ENCODE measurements at places on chromosomes 7 and 10.

DNA sequence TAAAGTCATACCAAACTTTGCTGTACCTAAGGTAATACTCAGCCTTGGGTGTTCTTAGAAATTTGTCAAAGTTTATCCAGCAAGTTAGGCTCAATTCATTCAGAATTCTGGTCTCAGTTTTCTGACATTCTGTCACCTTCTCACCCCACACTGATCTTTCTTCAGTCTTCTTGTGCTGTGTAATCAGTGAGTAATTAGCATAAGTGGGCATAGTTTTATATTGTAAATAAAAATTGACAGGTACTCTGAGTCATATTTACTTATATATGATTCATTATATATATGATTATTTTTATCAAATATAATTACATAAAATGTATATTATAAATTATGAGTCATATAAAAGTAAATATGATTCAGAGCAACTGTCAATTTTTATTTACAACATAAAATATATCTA is 170.9 kb upstream of the MAGI2 start:
- no peak for DNase-seq

DNA sequence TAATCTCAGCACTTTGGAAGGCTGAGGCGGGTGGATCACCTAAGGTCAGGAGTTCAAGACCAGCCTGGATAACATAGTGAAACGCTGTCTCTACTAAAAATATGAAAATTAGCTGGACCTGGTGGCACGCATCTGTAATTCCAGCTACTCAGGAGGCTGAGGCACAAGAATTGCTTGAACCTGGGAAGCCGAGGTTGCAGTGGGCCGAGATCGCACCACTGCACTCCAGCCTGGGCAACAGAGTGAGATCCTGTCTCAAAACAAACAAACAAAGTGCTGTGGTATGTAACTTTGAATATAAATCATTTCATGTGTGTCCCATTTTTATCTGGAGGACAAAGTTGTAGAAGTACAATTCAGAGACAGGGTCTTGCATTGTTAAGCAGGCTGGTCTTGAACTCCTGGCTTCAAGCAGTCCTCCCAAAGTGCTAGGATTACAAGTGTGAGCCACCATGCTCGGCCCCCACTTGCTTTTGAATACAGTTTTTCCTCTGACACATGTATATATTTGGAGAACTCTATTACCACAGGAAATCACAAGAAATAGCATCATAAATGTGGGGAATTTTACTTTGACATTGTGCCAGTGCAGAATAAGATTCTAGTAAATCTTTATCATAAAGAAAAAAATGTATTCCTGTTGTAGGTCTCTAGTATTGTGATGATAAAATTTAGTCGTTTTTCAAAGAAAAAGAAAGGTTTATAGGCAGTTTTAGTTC is 32.6 kb downstream of the PTPN12 start:
- DNase-seq: no peak

- DNase-seq: no peak
Measured at GRCh38 chr7:148912758-148913541, 28.9 kb upstream of the EZH2 start.

- DNase-seq: no peak
Measured at GRCh38 chr7:120856198-120856597, 1.7 kb downstream of the TSPAN12 start.

DNA sequence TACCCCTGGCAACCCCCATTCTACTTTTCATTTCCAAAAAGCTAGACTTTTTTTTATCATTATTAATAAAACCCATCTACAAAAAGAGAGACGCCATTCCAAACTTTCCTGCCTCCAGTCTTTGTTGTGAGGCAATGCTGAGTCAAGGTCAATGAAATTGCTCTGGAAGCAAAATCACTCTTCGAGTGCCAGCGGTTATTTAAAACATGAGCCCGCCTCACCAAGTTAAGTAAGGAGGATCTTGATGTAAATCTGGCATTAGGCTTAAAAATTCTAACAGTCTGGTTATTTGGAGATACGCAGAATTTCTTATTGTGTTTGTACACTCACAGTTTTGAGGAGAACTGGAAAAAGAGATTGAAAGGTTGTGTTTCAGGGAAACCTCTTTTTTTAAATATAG is 1196.3 kb downstream of the TYW1 start:
- DNase-seq: no peak

- DNase-seq: no peak
Measured at GRCh38 chr7:131190581-131190980, 137.1 kb upstream of the MKLN1 start.

DNA sequence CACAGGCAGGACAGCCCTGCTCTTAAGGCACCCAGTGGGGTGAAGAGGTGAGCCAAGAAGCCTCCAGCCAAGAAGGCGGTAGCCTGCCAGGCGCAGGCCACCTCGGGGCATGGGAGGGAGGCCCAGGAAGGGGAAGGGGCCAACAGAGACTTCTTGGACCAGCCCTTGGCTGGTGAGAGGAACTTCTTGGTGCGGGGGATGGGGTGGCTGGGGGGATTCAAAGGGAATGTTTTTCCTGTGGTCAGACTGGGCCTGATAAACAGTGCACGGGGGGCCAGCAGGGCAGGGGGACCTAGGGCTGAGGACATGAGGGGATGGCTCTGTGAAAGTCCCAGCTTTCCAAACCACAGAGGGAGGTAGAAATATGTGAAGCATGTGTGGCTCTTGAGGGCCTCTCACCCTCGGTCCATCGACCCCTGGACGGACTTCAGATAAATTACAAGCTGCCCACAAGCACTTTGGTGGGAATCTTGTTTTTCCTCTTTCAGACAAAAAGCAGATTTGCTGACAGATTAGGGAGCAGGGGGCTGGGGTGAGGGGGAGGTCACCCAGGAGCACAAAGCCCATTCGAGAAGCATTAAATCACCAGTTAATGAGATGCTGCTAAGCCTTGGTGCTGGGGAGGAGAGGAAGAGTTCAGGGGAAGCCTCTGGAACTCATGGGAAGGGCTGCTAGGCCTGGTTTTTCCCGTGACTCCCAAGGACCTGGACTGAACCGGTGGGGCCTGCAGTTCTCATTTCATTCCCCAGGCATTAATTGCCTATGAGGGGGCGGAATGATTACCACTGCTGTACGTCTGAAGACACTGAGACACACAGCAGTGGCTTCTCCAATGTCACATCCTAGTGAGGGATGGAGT is 11.3 kb downstream of the CRYGN start:
- no peak for DNase-seq

DNA sequence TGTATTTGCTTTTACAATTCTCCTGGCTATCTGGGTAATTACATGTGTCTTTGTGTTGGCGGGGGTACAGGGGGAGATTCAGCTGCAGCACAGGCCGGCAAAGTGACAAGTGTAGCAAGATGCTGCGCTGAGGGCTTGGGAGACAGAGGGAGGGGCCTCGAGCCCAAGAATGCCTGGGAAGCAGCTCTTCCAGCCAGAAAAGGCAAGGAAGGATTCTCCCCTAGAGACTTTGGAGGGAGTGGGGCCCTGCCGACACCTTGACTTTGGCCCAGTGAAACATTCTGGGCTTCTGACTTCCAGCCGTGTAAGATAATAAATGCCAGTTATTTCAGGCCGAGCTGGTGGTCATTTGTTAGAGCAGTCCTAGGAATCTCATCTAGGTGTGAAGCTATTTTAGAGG is 7.2 kb upstream of the REPIN1 start:
- no peak for DNase-seq

DNA sequence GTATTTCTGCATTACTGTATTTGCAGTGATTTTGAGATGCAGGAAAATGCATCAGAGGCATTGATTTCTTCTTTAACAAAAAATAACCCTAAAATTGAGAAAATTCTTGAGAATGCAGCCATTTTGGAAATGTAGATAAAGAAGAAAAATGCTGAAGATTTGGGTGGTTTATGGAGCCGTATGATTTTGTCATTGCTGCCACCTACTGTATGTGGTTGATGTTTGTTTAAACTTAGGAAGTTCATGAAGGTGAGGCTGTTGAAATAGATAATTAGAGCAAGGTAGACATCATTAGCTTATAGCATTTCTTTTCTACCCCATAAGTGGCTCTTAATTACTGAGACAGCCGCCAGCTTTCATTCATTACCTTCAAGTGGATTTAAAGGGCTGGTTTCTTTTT is 92.1 kb upstream of the SAMD8 start:
- DNase-seq: no peak

GRCh38 chr7:151213826-151214225 is 3.5 kb upstream of the H2BK1 start:
- no peak for DNase-seq

DNA sequence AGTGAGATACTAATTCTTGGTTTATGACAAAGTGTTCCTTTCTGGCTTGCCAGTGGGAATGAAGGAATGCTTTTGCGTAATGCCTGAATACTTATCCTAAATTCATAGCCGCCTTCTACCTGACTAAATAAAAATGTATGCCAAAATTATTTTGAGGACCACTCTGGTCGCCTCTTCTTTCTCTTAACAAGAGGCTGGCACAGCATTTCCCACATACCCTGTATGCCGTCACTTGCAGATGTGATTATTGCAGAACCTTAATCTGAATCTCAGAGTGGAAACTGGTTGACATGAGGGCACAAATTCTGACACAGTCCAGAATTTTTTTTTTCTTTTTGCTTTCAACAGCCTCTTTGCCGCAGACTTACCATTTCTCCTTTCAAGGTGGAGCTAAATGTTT is 124.6 kb upstream of the GLCCI1 start:
- no peak for DNase-seq

DNA sequence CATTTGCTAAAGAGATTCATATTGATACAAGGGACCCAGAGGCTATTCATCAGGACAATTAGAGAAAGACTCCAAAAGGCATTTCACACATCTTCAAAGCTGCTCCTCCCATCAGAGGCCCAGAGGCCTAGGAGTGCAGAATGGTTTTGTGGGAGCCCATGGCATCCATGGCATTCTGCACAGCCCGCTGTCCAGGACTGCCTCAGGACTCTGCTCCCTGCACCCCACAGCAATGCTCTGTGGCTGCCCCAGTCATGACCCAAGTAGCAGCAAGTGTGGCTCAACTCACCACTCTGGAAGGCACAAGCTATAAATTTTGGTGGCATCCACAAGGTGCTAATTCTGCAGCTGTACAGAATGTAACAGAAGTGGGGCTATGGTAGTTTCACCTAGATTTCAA is 38.5 kb downstream of the ZNF438 start:
- no peak for DNase-seq

DNA sequence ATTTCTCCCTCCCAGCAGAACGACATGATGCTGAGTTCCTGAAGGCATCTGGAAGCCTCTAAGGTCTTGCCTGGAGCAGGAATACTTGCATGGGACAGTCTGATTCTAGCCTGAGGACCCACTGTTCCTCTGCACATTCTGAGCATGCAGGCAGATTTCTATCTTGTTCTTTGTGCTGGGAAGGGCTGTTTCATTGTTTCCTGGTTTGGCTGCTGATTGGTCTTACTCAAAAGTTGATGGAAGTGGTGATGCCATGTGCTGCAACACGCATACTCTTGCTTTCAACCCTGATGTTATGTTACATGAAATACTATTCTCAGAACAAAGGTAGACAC is 307.0 kb downstream of the GATA3 start:
- no peak for DNase-seq

DNA sequence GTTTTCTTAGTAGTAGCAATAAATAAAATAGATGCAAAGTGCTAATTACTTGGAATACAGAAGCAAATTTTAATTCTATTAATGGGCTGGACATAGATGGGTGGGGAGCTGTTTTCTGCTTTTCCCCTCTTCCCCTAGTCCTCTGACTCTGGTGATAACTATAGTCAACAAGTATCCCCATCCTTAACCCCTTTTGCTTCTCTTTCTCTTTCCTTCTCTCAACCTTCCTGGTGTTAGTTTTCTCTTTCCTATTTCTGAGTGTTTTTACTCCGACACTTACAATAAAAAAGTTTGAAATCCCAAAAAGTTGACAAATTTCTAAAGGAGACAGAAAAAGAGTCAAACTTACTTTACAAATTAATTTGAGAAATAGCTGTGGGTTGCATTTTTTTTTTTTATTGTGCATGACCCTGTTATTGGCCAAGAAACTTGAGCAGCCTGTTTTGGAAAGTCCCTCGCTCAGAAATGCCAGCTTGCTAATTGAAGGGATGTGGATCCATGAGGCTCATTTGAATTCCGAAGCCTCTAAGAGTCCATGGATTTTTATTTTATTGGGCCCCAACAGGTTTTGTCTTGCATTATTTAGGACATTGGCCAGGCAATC is 2.4 kb downstream of the FAS start:
- no peak for DNase-seq

- DNase-seq: no peak
Measured at GRCh38 chr10:66405566-66405965, 520.3 kb upstream of the LRRTM3 start.

DNA sequence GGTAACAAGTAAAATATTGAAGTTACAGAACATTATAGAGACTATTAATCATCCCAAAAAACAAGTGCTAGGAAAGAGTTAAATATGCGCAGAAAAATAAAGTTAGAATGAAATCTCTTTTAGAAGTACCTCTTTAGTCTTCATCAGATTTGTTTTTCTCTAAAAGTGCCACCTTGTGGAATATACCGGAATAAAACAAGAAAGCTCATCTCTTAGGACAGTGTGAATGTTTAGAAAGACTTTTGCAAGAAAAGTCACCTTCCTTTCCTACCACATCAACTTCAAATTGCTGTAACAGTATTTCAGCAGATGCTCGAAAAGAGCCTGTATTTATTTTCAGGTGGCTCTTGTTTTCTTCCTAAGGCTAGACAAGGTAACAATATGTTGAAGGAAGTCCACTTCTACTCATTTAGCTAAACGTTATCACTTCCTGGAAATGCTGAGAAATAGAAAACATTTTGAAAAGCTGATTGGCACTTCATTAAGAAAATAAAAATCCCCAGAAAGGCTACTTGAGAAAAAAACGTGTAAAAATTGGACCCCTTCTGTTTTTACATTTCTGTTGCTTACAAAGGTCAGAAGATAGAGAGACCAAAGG is 19.8 kb upstream of the FAM133B start:
- DNase-seq: no peak

GRCh38 chr10:124535731-124536495 is 74.3 kb downstream of the LHPP start:
- no peak for DNase-seq

GRCh38 chr7:128123291-128124037 is 92.2 kb upstream of the LRRC4 start:
- DNase-seq: no peak

DNA sequence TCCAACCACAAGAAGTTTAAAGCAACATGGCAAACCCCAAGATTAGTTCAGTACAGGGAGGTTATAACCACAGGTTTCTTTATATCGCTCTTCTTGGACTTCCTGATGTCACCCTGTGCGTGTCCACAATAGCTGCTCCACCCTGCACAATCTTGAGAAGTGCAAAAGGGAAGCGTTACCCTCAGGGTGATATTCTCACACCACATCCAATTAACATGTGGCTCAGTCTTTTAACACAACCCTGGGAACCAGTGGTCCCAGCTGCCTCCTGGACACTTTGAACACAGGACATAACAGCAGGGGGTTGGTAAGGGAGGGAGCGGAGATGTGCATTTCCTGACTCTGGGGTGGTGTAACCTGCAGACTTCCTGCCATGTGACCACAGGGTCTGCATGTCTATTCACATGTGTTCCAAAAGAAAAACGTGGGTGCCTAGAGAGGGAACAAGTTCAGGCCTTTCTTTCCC is 64.6 kb downstream of the GSAP start:
- no peak for DNase-seq

DNA sequence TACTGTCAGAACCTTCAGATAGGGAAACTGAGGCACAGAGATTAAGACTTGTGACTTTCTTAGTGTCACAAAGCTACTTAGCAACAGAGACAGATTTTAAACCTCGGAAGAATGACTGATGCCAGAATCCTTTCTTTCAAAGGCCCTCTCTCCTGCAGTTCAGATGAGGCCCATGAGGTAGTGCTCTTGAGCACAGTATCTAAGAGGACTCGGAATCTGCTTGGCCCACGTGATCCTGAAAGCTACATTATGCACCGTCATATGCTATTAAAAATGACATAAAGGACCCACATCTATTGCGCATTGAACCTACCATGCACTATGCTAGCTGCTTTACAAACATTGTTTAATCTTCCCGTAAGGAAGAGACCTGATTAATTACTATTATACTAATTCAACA is 355.9 kb downstream of the SFMBT2 start:
- no peak for DNase-seq

Data from D341Med (cell line).